AG08395 (cell line): ENCODE measurements at places on chromosomes 7 and 10.

DNA sequence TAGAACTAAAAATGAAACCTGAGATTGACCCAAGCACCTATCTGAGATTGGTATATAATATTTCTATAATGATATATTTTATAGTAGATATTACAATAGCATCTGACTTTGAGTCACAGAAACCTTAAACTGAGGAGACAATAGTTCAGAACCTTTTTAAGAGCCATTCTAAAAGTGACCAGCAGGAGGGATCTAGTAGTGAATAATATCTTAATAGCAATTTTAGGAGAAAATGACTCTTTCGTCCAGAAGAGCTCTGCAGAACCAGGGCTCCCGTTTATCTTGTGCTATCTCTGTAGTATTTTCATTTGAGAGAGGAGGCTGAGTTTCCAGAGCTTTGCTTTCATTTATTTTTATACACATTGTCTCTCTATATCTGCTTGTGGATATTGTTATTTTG, 68.1 kb downstream of the PODXL start:
- DNase-seq, result peak; percentile 17

DNA sequence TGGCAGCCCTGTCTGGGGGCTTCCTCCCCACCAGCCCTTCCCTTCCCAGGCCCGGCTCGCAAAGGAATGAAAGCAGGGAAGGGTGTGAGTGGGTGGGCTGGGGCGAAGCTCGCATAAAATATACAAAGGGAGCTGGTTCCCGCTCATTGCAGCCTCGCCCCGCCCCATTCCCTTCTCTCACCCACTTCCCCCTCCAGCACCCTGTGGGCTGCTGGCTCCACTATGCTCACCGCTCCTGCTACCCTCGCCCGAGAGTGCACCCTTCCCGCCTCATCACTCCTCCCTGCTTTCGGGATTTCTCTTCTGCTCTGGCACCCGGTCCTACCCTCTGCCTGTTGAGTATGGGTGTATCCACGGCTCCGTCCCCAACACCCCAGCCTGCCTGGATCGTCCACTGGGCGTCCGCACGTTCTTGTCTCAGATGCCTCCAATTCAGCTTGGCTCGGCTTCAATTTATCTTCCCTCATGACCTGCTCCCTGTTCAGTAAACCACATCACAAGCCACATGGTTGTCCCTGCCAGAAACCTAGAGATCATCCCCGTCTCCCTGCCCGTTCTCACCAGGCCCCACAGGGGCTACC, 14.4 kb upstream of the TTYH3 start:
- no peak for DNase-seq

DNA sequence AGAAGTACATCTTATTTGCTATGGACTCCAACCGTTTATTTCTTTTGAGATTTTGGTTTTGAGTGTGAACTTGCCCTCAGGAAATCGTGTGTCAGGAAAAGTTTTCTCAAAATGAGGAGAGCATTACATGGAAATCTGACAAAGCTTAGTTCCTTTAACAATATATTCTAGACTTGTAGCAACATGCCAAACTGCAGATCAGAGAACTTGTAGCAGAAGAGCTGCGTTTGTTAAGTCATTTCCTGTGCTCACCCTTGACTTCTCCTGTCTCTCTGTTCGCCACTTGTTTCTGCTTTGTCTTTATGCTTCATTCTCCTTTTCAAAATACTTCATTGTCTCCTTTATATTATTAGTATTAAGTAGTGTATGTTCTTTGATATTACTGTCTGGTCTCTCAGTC, 116.6 kb upstream of the FOXP2 start:
- no peak for DNase-seq

DNA sequence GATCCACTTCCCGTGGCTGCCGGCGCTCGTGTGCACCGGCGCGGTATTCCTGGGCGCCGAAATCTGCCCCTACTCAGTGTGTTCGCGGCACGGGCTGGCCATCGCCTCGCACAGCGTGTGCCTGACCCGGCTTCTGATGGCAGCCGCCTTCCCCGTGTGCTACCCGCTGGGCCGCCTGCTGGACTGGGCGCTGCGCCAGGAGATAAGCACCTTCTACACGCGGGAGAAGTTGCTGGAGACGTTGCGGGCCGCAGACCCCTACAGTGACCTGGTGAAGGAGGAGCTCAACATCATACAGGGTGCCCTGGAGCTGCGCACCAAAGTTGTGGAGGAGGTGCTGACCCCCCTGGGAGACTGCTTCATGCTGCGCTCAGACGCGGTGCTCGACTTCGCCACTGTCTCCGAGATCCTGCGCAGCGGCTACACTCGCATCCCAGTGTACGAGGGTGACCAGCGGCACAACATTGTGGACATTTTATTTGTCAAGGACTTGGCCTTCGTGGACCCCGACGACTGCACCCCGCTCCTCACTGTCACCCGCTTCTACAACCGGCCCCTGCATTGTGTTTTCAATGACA, 1.3 kb downstream of the CNNM1 start:
- no peak for DNase-seq

- no peak for DNase-seq
Measured at GRCh38 chr10:3868271-3868664, 83.3 kb upstream of the KLF6 start.

- peak; percentile 66 for DNase-seq
Measured at GRCh38 chr10:86945361-86946212, 11.8 kb downstream of the MMRN2 start.

DNA sequence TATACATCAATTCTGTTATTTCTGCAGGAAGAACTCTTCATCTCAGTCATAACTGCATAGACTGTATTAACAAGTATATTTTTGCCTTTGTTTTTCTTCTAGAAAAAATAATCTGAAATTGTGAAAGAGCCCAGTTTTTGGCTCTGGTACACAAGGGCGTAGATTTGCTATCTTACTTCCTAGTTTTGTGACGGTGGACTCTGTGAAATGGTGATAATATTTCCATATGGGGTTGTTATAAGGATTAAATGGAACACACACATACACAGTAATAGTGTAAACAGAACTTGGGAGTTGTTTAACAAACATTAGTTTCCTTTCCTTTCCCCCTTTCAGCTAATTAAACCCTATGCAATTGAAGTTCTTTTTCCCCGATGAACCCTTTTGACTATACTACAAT, 108.7 kb downstream of the MKLN1 start:
- DNase-seq, result no peak

DNA sequence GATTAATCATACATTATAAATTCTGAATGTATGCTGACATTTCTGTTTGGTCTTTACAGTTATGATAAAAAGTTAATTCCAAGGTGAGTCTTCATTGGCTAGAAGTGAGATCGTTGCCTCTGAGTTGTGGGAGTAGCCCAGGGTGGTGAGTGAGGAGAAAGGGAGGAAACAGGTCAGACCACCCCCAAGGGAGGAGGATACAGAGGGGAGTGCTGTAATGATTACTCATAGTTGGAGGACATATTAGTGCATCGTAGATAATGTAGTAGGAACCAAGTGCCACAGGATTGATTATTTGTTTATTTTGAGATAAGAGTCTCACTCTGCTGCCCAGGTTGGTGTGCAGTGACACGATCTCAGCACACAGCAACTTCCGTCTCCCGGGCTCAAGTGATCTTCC, 672.2 kb downstream of the INHBA start:
- DNase-seq, result no peak

DNA sequence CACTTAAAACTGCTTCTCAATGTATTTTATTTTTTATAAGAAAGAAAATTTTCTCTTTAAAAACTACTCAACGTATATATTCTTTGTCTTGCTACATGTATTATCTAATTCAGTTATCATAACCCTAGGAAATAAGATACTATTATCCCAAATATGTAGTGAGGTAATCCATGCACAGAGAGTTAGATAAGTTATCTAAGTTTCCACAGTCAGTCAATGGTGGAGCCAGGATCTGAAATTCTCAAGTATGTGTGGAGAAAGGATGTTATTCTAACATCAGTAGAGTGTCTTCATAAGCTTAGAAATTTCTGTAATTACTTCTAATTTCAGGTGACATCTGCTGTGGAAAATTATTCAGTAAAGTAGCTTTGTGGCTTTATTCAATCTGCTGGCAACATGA, 239.9 kb downstream of the CSTF2T start:
- DNase-seq, result no peak

GRCh38 chr10:97882142-97883091, 32.8 kb downstream of the GOLGA7B start:
- peak; percentile 96 for DNase-seq

GRCh38 chr7:115582956-115583355, 447.6 kb downstream of the TFEC start:
- no peak for DNase-seq

GRCh38 chr7:109930049-109930448, 1160.9 kb upstream of the LRRN3 start:
- no peak for DNase-seq

DNA sequence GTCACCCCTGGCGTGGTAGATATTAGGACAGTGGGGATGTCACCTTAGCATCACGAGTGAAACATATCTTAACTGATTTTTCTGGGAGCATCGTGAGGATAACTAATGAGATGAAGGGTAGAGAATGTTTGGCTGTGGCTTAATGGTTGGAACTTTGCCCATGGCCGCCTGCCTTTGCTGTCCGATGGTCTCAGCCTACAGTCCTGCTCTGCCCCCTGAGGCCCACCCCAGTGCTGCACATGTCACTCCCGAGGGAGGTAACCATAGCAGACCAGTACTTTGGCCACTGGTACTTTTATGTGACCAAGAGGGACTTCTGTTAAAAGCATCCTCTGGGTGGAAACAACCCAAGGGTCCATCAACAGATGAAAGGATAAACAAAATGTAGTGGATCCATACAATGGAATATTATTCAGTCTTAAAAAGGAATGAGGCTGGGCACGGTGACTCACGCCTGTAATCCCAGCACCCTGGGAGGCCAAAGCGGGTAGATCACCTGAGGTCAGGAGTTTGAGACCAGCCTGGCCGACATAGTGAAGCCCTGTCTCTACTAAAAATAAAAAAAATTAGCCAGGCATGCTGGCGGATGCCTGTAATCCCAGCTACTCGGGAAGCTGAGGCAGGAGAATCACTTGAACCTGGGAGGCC, 58.4 kb downstream of the TACR2 start:
- DNase-seq, result no peak
